ENCODE measurements at places on chromosomes 4 and X.
A peak's percentile ranks its signal among the peaks of the same experiment; 100 is the strongest.

DNA sequence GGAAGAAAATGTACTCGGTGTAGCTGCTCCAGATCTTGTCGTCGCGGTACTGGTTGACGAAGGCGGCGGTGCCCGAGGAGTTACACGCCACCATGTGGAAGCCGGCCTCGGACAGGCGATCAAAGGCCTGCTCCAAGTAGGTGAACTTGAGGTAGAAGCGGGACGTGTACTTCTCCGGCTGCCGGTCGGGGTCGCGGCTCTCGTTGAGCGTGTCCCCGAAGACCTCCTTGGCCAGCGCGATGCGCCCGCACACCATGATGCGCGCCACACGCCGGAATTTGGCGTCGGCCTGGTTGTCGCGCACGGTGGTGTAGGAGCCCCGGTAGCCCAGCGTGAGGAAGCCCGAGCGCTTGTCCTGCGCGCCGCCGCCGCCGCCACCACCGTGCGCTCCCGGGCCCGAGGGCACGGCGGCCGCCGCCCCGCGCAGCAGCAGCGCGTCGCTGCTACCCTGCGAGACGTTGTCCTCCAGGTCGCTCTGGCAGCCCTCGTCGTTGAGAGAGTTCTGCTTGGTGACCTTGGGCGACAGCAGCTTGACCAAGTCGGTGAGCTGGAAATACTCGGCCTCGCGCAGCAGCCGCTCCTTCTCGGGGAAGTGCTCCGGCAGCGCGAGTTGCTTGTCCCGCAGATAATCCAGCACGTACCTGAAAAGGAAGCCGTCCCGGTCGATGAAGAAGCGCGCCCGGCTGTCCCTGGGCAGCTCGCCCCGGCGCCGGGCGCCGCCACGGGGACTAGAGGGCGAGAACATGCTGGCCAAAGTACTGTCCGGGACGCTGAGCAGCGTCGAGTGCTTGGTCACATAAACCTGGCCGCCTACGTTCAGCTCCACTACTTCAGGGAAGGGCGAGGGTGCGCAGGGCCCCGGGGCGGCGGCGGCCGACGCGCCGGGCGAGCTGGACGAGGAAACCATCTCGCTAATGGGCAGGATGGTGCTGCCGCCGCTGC, 775 bp downstream of the KCTD8 start:
- DNase-seq: no peak

DNA sequence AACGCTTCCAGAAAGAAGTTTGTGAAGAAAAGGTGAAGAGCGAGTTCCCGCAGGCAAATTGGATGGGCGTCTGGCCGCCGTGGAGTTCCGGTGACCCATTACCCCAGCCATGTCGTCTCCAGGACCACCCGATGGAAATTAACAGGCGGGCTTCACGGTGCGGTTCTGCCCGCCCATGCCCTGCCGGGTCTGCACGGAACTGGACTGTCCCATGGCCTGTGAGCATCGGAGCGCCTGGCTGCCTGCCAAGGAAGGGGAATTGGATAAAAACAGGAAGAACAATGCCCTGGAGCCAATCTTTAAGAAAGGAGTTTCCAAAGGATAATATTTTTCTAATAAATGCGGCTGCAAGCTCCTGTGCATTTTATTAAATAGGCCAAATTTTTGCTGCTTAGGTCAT, 319.8 kb upstream of the SLC7A11 start:
- no peak for DNase-seq

DNA sequence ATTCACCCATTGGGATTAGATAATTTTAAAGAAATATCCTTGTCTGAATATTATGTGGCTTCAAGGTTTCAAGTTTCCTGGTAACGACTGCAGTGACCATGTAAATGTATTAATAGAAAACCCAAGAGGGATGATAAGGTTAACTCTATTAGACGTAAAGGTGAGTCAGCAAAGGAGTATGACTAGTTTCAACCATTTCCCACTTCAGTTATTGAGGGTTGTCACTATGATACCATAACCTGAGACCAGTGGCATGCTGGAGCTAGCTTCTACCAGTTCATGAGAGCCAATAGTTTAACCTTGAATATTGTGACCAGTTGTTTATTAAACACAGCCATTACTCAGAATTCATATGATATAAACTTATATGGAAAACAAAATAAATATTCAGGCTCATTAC, 270.1 kb downstream of the TMA16 start:
- DNase-seq: no peak

- no peak for DNase-seq
Measured at GRCh38 chrX:111467896-111468295, 43.5 kb upstream of the SERTM2 start.

- DNase-seq: no peak
Measured at GRCh38 chr4:62360156-62360545, 1160.0 kb downstream of the ADGRL3 start.

DNA sequence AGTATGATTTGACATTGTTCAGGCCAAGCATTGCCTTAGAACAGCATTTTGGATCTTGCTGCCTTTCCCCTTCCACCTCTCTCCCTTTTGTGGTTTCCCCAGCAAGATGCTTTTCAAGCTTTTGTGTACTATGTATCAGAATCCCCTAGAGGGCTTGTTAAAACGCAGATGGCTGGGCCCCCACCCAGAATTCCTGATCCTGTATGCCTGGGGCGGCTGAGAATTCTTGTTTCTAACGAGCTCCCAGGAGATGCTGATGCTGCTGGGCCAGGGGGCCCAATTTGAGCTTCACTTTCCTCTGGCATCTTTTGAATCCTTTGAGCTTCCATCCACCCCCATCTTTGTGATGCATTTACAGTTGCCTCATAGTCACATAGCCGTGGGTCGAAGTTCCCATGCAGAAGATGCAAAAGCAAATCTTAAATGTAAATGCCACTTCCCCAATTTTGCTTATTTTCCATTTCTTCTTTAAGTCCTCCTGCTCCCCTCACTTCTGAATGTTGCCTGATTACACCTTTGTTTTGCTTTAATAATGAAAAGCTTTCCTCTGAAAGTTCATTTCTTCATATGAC, 18.5 kb downstream of the HCCS start:
- no peak for DNase-seq

DNA sequence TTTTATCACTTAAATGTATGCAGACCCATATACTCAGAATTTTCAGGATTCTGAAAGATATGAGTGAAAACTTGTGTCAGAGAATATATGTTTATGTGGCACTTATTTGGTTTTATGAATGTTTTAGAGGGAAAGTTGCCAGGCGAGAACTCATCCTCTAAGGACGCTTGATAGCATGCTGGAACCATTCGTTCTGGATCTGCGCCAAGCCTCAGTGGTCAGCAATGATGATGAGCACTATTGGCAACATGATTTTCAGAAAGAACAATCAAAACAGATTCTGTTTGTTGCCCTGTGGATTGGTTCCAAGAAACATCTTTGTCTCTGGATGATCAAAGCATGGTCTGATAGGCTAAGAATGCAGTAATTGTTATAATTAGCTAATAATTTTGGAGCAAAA, 32.1 kb upstream of the RAPGEF2 start:
- DNase-seq: no peak

DNA sequence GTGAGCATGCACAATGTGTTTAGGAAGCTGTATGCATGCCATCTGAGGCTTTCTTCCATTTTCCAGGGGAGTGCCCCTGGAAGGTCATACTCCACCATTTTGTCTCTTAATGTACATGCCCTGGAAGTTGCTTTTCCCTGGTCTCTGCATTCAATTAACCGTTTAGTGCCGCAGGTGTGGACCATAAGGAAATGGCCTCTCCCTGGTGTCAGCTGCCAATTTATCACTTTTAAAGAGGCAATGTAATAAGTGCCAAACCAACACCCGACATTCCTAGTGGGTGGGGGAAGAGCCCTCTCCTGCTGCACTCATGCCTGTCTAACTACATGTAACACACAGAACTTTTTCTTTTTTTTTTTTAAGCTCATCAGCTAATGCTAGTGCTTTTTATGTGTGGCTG, 7.1 kb upstream of the BST1 start:
- no peak for DNase-seq

DNA sequence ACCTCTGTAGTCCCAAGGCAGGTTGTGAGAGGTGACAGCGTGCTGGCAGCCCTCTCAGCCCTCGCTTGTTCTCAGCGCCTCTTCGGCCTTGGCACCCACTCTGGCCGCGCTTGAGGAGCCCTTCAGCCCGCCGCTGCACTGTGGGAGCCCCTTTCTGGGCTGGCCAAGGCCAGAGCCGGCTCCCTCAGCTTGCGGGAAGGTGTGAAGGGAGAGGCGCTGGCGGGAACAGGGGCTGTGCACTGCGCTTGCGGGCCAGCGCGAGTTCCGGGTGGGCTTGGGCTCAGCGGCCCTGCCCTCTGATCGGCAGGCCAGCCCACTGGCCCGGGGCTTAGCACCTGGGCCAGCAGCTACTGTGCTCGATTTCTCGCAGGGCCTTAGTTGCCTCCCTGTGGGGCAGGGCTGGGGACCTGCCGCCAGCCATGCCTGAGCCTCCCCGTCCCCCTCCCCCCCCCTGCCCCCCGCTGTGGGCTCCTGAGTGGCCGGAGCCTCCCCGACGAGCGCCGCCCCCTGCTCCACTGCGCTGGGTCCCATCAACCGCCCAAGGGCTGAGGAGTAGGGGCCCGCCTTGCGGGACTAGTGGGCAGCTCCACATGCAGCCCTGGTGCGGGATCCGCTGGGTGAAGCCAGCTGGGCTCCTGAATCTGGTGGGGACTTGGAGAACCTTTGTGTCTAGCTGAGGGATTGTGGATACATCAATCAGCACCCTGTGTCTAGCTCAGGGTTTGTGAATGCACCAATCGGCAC, 347.6 kb downstream of the KLHL13 start:
- no peak for DNase-seq

DNA sequence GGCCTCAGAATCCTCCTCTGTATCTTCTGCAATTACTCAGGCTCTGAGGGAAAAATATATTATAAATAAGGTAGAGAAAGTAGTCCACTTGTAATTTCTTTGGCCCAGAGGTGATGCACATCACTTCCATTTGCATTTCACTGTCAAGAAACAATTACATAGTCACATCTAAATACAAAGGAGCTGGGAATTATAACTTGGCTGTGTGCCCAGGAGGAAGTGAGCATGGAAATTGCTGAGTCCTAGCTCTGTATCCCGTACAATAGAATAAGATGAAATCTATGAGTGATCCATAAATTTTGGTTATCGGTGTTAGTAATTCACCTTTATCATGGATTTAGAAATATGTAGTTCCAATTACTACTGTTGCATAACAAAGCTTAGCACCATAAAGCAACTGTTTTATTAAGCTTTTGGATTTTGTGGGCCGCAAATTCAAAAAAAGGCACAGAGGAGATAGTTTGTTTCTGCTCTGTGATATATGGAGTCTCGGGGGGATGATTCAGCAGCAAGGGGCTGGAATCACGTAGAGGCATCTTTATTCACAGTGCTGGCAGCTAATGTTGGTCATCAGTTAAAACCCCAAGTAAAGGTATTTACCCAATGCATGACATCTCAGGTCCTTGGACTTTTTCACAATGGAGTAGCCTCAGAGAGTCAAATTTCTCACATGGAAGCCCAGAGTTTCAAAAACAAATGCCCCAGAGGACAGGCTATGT, 241.4 kb upstream of the GALNT7 start:
- DNase-seq: no peak

DNA sequence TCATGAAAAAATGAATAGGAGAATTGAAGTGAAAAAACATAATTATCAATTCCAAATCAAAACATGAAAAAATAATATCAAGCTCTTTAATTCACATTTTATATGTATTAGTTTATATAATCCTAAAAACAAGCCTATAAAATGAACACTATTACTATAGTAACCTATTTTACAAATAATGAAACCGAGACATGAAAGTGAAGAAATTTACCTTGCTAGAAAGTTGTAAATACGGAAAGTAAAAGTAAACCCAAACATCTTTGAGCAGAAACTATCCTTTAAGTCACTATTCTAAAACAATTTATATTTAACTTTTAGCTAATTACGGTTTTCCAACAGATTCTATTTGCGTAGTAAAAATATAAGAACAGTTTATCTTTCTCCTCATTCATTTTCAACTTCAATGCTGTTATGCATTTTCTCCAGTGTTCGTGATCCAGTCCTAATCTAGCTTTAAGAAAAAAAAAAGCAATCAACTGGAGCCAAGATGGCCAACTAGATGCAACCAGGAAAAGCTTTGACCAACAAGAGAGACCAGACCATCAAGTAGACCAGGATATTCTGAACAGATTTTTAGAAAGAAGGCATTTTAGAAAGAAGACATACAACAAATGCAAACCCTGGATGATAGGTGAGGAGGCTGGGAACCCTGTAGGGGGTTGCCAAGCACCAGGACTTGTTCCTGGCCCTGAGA, 67.0 kb downstream of the DDX53 start:
- DNase-seq: no peak

GRCh38 chrX:56564164-56564885, 898 bp downstream of the UBQLN2 start:
- DNase-seq: peak; percentile 27

DNA sequence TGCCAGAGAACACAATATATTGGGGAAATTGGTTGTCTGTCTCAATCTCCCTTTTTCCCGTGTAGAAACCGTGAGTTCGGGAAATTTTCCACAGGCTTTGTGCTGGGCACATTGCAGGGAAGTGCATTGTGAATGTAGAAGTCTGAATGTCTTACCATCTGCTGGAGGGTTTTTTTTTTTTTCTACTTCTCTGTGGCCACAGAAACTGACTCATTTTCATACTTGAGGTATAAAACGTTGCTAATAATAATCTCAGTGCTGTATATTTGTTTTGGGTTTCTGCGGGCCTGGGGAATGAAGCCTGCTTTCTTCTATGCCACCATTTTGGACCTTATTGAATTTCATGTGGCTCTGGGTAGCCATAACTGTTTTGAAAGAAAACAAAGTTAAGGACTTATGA, 1001.2 kb downstream of the STIM2 start:
- no peak for DNase-seq

- DNase-seq: no peak
Measured at GRCh38 chr4:59002148-59002547, 1892.0 kb upstream of the IGFBP7 start.

- DNase-seq: no peak
Measured at GRCh38 chr4:174119051-174119450, 164.4 kb downstream of the FBXO8 start.

- no peak for DNase-seq
Measured at GRCh38 chrX:145821291-145821897, 3.8 kb downstream of the SLITRK2 start.

DNA sequence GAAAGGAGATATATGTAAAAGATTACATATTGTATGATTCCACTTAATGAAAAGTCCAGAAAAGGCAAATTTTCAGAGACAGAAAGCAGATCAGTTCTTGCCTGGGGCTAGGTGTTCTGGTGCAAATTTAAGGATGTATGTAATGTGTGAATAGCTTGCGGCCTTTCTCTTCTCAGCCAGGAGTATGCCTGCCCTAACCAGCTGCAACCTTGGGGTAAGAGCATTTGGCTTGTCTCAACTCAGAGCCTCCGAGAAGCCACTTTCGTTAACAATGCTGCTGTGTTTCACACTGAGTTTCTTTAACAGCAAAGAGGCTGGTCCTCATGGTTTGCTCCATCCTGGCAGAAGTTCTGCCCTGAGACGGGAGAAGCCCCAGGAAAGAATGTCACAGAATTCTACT, 102.7 kb downstream of the SPCS3 start:
- no peak for DNase-seq

DNA sequence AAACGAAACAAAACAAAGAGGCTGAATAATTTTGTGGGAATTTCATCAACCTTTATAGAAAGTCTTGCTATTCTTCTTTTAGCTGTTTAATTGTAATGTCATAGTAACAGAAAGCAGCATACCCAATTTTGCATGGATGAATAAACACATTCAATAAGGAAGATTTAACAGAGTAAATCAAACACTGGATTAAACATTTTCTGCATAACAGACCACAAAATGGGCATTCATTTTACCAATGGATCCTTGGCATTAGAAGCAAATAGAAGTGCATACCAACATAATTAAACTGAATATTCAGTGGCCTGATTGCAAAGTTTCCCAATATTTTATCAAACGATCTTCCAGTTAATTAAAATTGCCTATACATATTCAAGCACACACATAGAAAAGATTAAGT, 4.4 kb upstream of the CHM start:
- no peak for DNase-seq

- peak; percentile 38 for DNase-seq
Measured at GRCh38 chrX:154123241-154124219, 20.5 kb upstream of the OPN1LW start.

All from CD8-positive, alpha-beta T cell (primary cell).